ENCODE measurements at places on chromosomes 7 and 10.

- no peak for DNase-seq
Measured at GRCh38 chr7:50197549-50197948, 104.5 kb upstream of the ZPBP start.

DNA sequence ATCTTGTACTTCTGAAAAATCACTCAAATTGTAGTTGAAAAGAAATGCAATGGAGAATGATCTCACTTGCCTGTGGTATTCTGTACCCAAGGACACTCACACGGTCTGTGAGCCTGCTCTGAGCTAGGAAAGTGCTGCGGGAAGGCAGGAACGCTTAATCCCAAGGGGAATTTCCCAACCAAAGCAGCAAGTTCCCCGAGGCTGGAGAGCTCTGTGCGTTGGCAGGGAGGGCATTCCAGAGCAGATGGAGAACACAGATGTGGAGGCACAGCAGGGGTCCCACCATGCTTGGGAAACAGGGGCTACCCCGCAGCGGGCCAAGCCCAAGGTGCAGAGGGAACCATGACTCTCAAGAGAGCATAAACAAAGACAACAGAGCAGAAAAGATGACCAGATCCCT is 13.6 kb downstream of the SVIL start:
- no peak for DNase-seq

GRCh38 chr10:36808625-36809362 is 316.6 kb upstream of the ANKRD30A start:
- DNase-seq, result no peak

DNA sequence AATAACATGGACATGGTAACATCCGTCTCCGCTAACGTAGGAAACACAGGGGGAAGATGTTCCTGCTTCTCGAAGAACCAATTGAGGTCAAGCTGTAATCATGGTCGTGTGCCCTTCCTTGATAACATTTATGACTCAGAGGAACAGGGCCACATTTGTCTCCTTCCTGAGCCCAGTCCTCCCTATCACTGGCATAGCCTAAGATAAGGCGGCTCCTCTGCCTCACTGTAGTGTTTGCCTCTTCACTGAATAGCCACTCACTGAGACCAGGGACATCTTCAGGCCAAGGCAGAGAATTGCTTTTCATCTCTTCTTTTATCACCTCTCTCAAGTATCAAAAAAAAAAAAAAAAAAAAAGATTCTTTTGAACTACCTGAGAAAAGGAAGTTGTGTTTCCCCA is 5.4 kb upstream of the GRM8 start:
- DNase-seq, result no peak

- DNase-seq, result no peak
Measured at GRCh38 chr10:21919906-21920305, 83.6 kb downstream of the DNAJC1 start.

GRCh38 chr10:79399223-79399831 is 46.1 kb downstream of the ZCCHC24 start:
- DNase-seq, result no peak

- DNase-seq, result no peak
Measured at GRCh38 chr7:142125256-142125955, 13.9 kb downstream of the MGAM2 start.

- DNase-seq, result no peak
Measured at GRCh38 chr10:28796606-28797512, 119.5 kb downstream of the BAMBI start.

- DNase-seq, result no peak
Measured at GRCh38 chr7:94656925-94657731, 1.2 kb upstream of the SGCE start.

DNA sequence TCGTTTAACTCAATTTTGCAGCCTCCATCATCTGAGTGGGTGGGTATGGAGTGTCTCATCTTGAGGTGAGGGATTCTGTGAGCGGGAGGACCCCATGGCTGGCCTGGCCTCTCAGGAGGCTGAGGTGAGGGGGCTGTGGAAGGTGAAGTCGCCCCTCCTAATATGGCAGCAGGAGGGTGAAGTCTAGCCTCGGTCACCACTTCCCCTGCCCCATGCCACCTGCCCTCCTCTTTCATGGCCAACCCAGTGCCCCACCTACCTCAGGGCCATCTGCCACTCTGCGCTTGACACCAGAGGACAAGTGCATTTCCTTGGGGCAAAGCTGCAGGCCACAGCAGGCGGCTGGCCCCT is 8.7 kb downstream of the RASGEF1A start:
- DNase-seq, result no peak

DNA sequence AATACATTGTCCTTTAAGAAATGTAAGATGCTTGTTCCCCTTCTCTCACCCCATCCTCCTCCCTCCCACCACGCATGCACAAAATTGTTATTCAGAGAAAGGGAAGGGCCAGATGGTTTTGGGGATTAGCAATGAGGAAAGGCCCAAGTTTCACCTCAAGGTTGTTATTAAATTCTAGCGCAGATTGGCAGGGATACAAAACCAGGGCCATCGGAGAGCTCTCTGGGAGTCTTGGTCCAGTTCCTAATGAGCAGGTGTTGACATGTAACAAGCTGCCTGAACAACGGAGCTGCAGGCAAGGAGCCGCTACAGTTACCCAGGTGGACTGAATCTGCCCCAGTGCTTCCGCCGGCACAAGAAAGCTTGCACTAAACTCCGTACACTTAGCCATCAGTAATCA is 9.7 kb upstream of the ANK3 start:
- DNase-seq, result no peak

DNA sequence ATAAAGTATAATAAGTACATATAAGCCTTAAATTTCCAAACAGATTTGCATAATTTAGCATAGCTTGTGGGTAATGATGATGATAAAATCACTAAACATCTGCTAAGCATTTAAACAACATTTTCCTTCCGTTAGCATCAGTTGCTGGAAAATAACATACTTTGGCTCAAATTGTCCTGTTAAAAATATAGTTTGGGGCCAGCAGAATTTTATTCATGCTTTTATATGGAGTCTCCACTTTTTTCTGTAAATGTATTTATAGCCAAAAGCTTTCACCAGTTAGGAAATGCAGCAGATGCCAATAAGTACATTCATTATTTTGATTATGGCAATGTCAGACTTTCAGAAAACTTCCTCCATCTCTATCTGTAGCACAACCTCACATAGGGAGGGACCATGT is 107.2 kb downstream of the CNTNAP2 start:
- no peak for DNase-seq

GRCh38 chr7:55210716-55211115 is 154.4 kb upstream of the LANCL2 start:
- no peak for DNase-seq

DNA sequence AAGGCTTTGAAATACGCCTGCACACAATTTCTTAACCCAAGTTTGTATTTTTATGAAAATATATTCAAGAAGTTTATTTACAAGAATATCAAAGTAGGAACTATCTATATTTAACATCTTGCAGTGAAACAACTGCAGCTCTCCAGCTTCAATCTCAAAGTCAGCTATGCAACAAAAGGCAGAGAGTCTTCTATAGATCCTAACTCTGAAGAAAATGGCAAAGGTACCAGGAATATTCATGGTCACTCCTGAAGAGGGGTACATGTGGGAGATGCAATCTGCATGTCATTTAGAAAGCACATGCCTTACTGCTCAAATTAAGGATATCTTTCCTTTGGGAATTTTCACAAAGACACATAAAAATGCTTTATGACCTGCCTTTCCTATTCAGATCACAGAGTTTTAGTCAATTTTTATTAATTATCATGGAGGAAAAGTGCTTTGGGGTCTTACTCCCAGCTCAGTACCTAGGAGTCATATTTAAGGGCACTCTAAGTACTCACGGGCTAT is 1.5 kb downstream of the ANK3 start:
- DNase-seq, result no peak

GRCh38 chr7:45697576-45698136 is 123.5 kb downstream of the ADCY1 start:
- no peak for DNase-seq

GRCh38 chr7:66454600-66455225 is 174.0 kb upstream of the KCTD7 start:
- no peak for DNase-seq

DNA sequence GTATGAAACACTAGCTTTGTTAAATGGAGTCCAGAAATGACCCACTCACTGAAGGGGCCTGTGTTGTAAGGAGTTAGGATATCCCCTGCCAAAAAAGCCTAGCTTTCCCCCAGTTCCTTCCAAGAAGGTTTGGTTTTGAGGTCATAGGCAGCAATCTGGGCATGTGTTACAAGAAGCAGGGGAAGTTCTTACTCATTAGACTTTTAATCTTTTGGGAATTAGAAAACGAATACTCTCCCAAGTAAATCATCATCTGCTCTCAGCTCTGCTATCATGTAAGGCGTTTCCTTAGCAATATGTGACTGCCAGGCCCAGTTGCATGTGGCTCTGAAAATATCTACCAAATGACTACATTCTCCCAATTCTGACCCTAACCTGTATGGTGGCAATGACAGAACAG is 3.7 kb downstream of the NOD1 start:
- DNase-seq, result no peak

- no peak for DNase-seq
Measured at GRCh38 chr10:79404690-79405131, 40.7 kb downstream of the ZCCHC24 start.

Measured in SW 1271 (cell line).